ENCODE measurements at places on chromosomes 3 and 15. TPM values are rescaled to one million over a fixed set of nuclear protein-coding genes. Genes with fewer than 3 reads are reported as not detected.

STAB1 gene
- 46.5 TPM for total RNA-seq

ZBBX gene
- total RNA-seq: not detected

FAM3D gene
- total RNA-seq: not detected

MCTP2 gene
- 5.6 TPM for total RNA-seq

NANOGP8 gene
- 0.39 TPM for total RNA-seq
